ENCODE measurements at places on chromosomes 12 and 14.

- no peak for DNase-seq
Observed at GRCh38 chr14:70920608-70921007, 13.3 kb downstream of the PCNX1 start.

DNA sequence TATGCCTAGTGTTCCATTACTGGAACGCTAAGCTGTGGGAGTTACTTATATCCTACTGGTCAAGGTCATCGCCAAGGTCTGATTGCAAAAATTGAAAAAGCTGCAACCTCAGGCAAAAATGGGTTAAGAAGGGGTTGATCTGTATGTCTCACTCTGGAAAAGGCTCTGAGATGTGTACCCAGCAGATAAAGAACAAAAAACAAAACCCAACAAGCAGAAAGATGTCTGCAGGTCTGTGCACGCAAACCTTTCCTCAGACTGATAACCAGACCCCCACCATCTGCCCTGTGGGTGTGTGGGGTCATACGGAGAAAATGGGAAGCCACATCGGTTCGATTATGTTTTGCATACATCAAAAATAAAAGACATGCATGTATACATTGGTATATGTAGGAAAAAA is 56.4 kb downstream of the TESC start:
- DNase-seq, result no peak

DNA sequence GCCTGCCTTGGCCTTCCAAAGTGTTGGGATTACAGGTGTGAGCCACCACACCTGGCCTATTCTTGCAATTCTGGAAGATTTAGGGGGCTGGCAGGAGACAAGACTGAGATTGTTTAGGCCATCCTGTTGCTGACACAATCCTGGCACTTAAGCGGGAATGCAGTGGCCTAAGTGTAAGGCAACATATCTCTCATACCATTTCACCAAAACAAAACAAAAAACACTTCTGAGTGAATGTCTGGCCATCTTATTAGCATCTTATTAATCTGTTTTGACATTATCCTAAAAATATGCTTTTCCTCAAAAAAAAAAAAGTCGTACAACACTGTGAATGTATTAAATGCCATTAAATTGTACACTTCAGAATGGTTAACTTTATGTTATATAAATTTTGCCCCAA is 67.6 kb downstream of the DENND5B start:
- DNase-seq, result no peak

DNA sequence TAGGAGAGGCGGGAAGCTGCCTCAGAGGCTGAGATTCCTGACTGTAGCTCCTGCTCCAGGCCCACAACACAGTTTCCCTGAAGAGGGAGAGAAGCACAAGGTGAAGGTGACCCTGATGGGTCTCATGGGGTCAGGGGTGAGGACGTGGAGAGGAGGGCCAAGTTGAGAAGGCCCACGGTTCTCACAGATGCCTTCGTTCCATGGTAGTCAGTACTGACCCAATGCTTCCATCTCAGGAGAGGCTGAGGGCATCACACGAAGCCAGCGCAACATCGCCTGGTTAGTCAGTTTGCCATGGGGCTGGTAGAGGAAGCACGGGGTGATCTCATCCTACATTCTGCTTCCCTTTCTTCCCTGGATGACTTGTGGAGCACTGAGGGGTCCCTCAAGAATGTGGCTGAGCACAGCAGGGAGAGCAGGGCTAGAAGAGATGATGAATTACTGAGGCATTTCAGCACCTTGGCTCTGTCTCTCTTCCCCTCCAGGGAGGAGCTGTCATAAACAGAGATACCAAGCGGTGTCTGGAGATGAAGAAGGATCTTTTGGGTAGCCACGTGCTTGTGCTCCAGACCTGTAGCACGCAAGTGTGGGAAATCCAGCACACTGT is 51.9 kb downstream of the GALNT8 start:
- no peak for DNase-seq

DNA sequence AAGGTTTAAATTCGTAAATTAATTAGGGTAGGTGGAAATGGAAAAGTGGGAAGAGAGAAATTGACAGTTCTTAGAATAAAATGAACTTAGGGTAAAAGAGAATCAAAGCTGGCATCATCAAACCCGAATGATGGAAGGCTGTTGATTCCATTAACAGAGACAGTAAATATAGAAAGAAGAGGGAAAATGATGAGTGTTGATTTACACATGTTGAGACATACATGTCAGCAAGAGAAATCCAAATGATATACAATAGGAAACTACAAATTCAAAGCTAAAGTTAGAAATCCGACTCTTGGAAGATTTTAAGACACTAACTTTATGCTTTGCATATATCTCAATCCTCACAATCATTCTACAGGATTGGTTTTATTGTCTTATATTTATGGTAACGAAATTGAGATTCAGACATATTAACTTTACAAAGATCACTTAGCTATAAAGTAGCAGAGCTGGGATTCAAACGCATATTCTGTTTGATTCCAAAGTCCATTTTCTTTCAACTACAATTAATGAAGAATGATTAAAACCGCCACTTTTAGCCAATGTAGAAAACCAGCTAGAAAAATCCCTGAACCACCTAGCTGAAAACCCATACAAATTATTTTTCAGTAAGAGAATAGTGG is 30.2 kb downstream of the LIMA1 start:
- DNase-seq, result no peak

- no peak for DNase-seq
Observed at GRCh38 chr12:87511371-87511770, 517.8 kb downstream of the C12orf50 start.

- DNase-seq, result no peak
Observed at GRCh38 chr12:114799574-114800487, 115.9 kb upstream of the TBX3 start.

GRCh38 chr12:63382930-63383329 is 231.9 kb upstream of the AVPR1A start:
- no peak for DNase-seq

DNA sequence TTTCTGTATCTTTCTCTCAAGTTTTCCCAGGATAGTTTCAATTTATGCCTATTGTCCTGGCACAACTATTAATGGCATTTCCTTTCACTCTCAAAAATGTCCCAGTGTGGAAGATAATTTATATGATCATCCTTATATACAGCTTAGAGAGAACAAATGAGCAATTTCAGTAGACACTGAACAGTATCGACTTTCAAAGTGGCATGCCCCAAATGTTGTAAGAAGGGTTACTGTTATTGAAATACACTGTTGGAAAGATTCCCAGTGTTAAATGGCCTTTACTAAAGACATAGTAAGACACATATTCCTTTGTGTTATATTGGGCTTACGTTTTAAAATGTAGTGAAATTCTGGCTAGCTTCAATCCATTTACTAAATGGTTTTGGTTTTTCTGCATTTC is 202.3 kb upstream of the CDKN3 start:
- DNase-seq, result no peak

- no peak for DNase-seq
Observed at GRCh38 chr14:72700338-72701236, 193.3 kb downstream of the DPF3 start.

Data from NCI-H1417 treated with DMSO at 0.1 percent for 48 hours (cell line).